CD14-positive monocyte (primary cell): ENCODE measurements at places on chromosomes 3 and 15. TPM values are rescaled to one million over a fixed set of nuclear protein-coding genes. Genes with fewer than 3 reads are reported as not detected.

The CCDC54 gene
- not detected for polyA plus RNA-seq

The WNT7A gene
- polyA plus RNA-seq, result not detected

The DNAH12 gene
- not detected for polyA plus RNA-seq

The TGM5 gene
- not detected for polyA plus RNA-seq

The GCNT3 gene
- not detected in 2 replicates for polyA plus RNA-seq

The MESP2 gene
- 0.05 TPM in 1 of 2 replicates, not detected in the other for polyA plus RNA-seq

The CLDN16 gene
- not detected for polyA plus RNA-seq

The GHRL gene
- polyA plus RNA-seq, result 7.0 TPM

- H3K36me3 ChIP-seq, result no peaks in the 10 kb centered on the region
- DNase-seq, result no peak
- no peak overlapping the region for H3K4me3 ChIP-seq
- H3K27ac ChIP-seq, result no peak overlapping the region
- no peaks in the 10 kb centered on the region for H3K27me3 ChIP-seq
Observed at GRCh38 chr15:62845241-62846126, 197.1 kb upstream of the TPM1 start.

DNA sequence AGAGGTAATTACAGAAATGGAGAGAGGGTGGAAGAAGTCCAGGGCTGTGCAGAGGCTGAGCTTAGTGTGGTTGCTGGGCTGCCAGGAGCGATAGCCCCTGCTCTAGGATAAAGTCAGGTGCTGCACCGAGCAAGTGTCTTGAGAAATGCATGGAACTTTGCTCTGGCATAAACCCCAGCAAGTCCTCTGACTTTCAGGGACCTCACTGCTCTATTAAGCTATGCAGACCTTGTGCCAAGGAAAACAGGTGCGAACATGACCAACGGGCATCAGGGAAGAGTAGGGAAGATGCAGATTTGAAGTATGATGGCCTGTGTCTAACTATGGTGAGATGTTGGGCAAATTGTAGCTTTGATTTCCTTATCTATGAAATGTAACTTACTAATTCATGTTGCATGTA is 416.8 kb downstream of the NR2F2 start:
- no peak for DNase-seq
- no peak overlapping the region for H3K4me3 ChIP-seq
- peaks cover 4% of the 10 kb centered on the region for H3K27me3 ChIP-seq
- H3K36me3 ChIP-seq, result no peaks in the 10 kb centered on the region
- H3K4me1 ChIP-seq, result no peaks in the 10 kb centered on the region

GRCh38 chr3:127790882-127791183 is 31.5 kb downstream of the MGLL start:
- DNase-seq, result no peak
- no peak overlapping the region for H3K4me3 ChIP-seq
- no peaks in the 10 kb centered on the region for H3K27me3 ChIP-seq
- H3K36me3 ChIP-seq, result no peaks in the 10 kb centered on the region
- no peak overlapping the region for H3K27ac ChIP-seq
- peaks cover 10% of the 10 kb centered on the region for H3K4me1 ChIP-seq

GRCh38 chr3:65617787-65618186 is 420.9 kb downstream of the MAGI1 start:
- no peak overlapping the region for H3K27ac ChIP-seq
- H3K36me3 ChIP-seq, result no peaks in the 10 kb centered on the region
- no peaks in the 10 kb centered on the region for H3K27me3 ChIP-seq

- H3K27me3 ChIP-seq, result no peaks in the 10 kb centered on the region
- DNase-seq, result no peak
- no peaks in the 10 kb centered on the region for H3K36me3 ChIP-seq
- H3K4me3 ChIP-seq, result no peak overlapping the region
Observed at GRCh38 chr15:53038655-53038941, 248.5 kb upstream of the ONECUT1 start.

- H3K4me3 ChIP-seq, result no peak overlapping the region
- H3K36me3 ChIP-seq, result peaks cover 95% of the 10 kb centered on the region
Observed at GRCh38 chr3:184836090-184836822, 24.3 kb downstream of the VPS8 start.

DNA sequence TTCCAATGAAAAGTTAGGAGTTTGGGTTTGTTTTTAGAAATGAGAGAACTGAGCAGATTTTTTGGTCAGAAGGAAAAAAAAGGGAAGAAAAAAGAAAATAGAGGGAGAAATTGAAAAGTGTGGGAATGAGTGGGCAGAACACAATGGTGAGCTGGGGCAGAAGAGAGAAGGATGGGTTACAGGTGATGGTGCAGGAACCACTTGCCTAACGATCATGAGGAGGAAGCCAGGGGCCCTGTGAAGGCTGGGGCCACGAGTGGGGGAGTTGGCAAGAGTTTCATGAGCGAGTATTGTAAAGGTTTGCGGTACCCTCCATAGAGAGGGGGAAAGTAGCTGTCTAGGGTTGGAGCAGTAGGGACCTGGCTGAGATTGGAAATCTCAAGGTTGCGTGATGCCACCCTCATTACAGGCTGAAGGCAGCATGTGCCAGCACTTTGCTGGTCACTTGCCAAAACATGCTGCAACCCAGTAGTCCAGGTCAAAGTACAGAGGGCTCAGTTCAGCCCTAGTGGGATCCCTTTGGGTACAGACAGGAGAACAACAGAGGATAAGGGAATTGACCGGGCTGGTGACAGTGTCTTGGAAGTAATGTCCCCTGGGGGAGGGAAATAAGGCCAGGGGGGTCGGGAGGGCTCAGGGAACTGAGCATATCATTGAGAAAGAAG is 6.6 kb downstream of the IVD start:
- peaks cover 90% of the 10 kb centered on the region for H3K36me3 ChIP-seq
- H3K4me3 ChIP-seq, result no peak overlapping the region
- H3K27ac ChIP-seq, result no peak overlapping the region

DNA sequence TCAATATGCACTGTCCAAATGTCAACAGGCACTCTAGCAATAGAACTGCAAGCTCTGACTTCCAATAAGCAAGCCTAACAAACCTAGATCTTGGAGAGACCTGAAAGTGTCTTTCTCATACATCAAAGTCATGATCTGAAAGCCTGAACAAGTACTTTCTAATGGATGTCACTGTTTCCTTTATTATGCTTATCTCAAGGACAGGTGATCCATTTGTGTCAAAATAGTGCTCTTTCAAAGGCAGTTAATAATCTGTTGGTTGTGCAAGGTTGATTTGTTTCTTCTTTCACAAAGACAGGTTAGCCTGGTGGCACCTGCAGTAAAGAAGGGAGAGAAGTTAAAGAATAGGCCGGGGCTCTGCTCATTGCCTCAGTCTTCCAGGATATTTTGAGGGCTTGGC is 146.8 kb downstream of the EPHB1 start:
- H3K4me3 ChIP-seq, result no peak overlapping the region
- no peaks in the 10 kb centered on the region for H3K36me3 ChIP-seq
- H3K27me3 ChIP-seq, result no peaks in the 10 kb centered on the region
- H3K27ac ChIP-seq, result no peak overlapping the region
- H3K4me1 ChIP-seq, result no peaks in the 10 kb centered on the region

- H3K4me3 ChIP-seq, result no peak overlapping the region
- no peak for DNase-seq
- no peak overlapping the region for H3K27ac ChIP-seq
- no peaks in the 10 kb centered on the region for H3K27me3 ChIP-seq
Observed at GRCh38 chr15:42048080-42048820, 27.4 kb upstream of the PLA2G4E start.

GRCh38 chr3:191283400-191283799 is 45.8 kb upstream of the CCDC50 start:
- no peak for DNase-seq
- no peak overlapping the region for H3K27ac ChIP-seq
- H3K36me3 ChIP-seq, result no peaks in the 10 kb centered on the region
- no peaks in the 10 kb centered on the region for H3K27me3 ChIP-seq
- no peaks in the 10 kb centered on the region for H3K4me1 ChIP-seq
- no peak overlapping the region for H3K4me3 ChIP-seq

DNA sequence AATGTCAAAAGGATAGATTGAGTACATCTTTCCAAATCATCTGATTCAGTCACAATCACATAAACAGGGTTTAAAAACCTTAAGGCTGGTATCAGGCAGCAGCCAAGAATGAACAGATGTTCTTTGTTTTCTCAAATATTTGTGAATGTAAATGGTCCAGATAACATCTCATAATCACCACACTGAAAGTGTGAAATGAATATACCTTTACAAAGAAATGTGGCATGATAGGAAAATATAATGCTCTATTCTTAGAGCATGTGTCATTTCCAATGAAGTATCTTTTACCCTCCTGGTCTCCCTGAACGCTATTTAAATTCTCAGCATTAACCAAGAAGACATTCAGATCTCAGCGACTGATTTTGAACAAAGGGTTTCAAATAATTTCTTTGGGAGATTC is 8.8 kb upstream of the ACTC1 start:
- no peak overlapping the region for H3K27ac ChIP-seq
- no peak overlapping the region for H3K4me3 ChIP-seq
- no peaks in the 10 kb centered on the region for H3K4me1 ChIP-seq

GRCh38 chr3:168524129-168524528 is 428.4 kb upstream of the GOLIM4 start:
- no peak overlapping the region for H3K4me3 ChIP-seq
- H3K4me1 ChIP-seq, result no peaks in the 10 kb centered on the region
- no peak overlapping the region for H3K27ac ChIP-seq
- H3K27me3 ChIP-seq, result no peaks in the 10 kb centered on the region
- no peak for DNase-seq

- H3K27ac ChIP-seq, result no peak overlapping the region
- H3K27me3 ChIP-seq, result no peaks in the 10 kb centered on the region
- H3K4me1 ChIP-seq, result no peaks in the 10 kb centered on the region
- DNase-seq, result no peak
- H3K36me3 ChIP-seq, result no peaks in the 10 kb centered on the region
Observed at GRCh38 chr3:6039971-6040370, 820.9 kb upstream of the GRM7 start.

DNA sequence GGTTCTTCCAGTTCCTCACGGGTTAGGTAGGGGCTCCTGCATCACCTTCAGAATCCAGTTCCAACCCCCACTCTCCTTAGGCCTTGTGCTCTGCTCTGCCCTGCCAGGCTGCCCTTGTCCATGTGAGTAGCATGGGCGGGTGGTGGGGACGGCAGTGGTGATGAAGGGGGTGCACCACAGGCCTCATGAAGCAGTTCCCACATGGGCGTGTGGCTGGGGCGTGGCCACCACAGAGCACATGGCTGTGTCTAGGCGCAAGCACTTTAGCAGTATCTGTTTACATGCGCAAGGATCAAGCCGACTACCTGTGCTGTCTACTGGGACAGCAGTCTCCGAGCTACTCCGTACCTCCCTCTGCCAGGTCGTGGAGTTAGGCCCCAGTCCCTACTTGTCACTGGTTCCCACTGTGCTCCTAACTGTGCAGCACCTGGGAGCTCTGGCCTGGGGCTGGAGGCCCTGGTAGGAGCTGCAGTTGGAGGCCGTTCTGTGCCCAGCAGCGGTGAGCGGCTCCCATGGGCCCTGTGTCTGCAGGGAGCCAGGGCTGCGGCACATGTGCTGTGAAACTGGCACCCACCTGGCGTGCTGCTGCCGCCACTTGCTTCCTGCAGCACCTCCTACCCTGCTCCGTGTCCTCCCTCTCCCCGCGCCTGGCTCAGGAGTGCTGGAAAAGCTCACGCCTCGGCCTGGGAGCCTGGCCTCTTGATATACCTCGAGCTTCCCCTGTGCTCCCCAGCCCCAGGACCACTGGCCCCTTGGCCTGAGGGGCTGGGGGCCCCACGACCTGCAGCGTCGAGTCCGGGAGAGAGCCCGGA is 53.5 kb downstream of the PLXNA1 start:
- no peaks in the 10 kb centered on the region for H3K4me1 ChIP-seq
- DNase-seq, result no peak
- H3K36me3 ChIP-seq, result no peaks in the 10 kb centered on the region
- H3K27ac ChIP-seq, result no peak overlapping the region
- H3K4me3 ChIP-seq, result no peak overlapping the region
- H3K27me3 ChIP-seq, result no peaks in the 10 kb centered on the region

DNA sequence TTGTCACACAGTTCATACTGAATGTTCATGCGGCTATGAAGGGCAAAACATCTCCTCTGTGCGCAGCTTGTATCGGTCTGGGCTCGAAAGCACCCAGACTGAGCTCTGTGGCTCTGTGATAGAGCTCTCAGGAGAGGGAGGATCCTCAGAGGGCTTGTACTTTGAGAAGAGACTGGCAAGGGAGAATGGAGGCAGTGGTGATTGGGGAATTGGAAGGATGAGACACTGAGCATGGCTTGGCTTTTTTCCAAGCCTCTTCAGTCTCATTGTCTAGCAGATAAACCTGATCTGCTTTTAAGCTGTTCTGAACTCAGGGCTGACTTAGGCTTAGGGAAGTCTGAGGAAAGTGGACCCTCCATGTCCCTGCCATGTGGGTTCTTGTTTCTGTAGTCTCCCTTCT is 43.0 kb downstream of the RAD54L2 start:
- no peak for DNase-seq
- no peak overlapping the region for H3K27ac ChIP-seq
- no peaks in the 10 kb centered on the region for H3K27me3 ChIP-seq
- H3K4me1 ChIP-seq, result no peaks in the 10 kb centered on the region
- peaks cover 48% of the 10 kb centered on the region for H3K36me3 ChIP-seq

GRCh38 chr15:25244731-25245585 is 193.9 kb downstream of the UBE3A start:
- H3K27me3 ChIP-seq, result no peaks in the 10 kb centered on the region
- no peak for DNase-seq
- H3K4me3 ChIP-seq, result no peak overlapping the region
- H3K36me3 ChIP-seq, result no peaks in the 10 kb centered on the region
- no peaks in the 10 kb centered on the region for H3K4me1 ChIP-seq
- H3K27ac ChIP-seq, result no peak overlapping the region

- H3K4me1 ChIP-seq, result peaks cover 11% of the 10 kb centered on the region
- no peaks in the 10 kb centered on the region for H3K36me3 ChIP-seq
- no peaks in the 10 kb centered on the region for H3K27me3 ChIP-seq
- no peak overlapping the region for H3K27ac ChIP-seq
Observed at GRCh38 chr3:100090669-100091005, 23.7 kb downstream of the FILIP1L start.

DNA sequence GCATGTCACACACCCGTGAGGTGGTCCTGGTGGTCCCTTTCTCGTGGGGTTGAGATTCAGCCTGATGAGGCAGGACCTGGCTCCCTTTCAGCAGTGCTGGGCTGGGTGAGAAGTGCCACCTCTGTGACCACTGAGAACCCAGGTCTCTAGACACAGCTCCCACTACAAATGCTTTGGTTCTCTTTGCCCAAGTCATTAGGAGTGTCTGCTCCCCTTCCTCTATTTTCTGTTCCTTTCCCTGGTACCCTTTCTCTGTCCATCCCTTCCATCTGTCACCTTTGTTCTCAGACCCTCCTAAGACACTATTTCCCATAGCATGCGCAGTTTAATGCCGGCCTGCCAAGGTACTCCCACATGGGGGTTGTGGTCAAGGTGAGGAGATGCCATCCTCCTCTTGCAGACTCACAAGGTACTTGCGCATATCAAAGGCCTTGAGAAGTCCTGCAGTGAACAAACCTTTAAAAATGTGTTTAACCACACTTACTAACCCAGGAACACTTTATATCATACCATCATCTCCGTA is 297.7 kb downstream of the LRTM1 start:
- H3K36me3 ChIP-seq, result no peaks in the 10 kb centered on the region
- H3K4me1 ChIP-seq, result no peaks in the 10 kb centered on the region
- DNase-seq, result no peak
- no peak overlapping the region for H3K27ac ChIP-seq
- H3K4me3 ChIP-seq, result no peak overlapping the region

GRCh38 chr15:58755956-58756355 is 6.4 kb upstream of the ADAM10 start:
- no peak overlapping the region for H3K4me3 ChIP-seq
- no peak for DNase-seq
- no peaks in the 10 kb centered on the region for H3K27me3 ChIP-seq

- no peak overlapping the region for H3K4me3 ChIP-seq
- DNase-seq, result no peak
- no peaks in the 10 kb centered on the region for H3K36me3 ChIP-seq
- H3K27ac ChIP-seq, result no peak overlapping the region
- no peaks in the 10 kb centered on the region for H3K27me3 ChIP-seq
- H3K4me1 ChIP-seq, result no peaks in the 10 kb centered on the region
Observed at GRCh38 chr3:28651159-28651558, 302.5 kb upstream of the AZI2 start.
